Activated CD4-positive, alpha-beta T cell treated with anti-CD3 and anti-CD28 coated beads, Interleukin-2, amount 10 ng/mL, durations not matched to agents 24 days and 14 days (primary cell): ENCODE measurements at places on chromosomes 4 and X. TPM values are rescaled to one million over a fixed set of nuclear protein-coding genes. Genes with fewer than 3 reads are reported as not detected.
A peak's percentile ranks its signal among the peaks of the same experiment; 100 is the strongest.

DNA sequence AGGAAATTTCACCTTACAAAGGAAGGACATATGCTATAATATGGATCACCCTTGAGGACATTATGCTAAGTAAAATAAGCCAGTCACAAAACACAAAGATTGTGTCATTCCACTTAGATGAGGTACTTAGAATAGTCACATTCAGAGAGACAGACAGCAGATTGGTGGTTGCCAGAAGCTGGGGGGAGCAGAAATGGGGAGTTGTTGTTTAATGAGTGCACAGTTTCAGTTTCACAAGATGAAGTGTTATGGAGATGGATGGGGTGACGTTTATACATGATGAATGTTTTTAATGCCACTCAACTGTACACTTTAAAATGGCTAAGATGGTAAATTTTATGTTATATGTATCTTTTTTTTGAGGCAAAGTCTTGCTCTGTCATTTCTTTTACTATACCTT is 14.8 kb upstream of the SPON2 start:
- H3K27me3 ChIP-seq, result no peaks in the 10 kb centered on the region
- H3K27ac ChIP-seq, result no peak overlapping the region
- no peak overlapping the region for H3K4me3 ChIP-seq
- H3K36me3 ChIP-seq, result peaks cover 15% of the 10 kb centered on the region
- peaks cover 12% of the 10 kb centered on the region for H3K4me1 ChIP-seq
- peak; percentile 86 for DNase-seq

DNA sequence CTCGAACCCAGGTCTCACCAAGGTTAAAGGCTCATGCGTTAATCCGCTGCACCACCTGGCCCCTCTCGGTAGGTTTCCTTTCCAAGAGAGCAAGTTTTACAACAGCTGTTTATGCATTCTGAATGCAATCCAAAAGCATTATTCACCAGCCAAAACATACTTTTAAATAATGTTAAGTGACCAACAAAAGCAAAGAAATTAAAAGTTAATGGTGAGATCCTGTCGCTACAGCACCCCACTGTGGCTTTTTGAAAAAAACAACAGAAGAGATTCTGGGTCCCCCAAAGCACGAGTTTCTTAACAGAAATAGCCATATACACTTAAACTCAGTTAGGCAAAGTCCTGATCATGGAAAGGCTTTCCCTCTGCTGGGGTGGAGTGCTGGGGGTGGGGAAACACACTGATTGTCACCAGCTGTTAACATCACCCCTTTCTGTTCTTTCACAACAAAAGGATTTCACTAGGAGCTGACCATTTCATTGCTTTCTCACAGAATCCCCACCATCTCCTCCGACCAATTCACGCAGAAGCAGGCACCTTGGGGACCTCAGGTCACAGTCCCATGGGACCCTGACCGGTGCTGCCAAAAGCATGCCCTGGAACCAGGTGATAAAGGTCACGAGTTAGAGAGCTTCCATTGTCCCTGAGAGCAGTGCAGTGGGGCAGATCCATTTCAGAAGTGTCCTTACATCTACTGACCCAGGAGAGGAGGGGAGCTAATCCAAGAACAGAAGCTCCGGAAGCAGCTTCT is 51.2 kb downstream of the ZNF827 start:
- peaks cover 49% of the 10 kb centered on the region for H3K36me3 ChIP-seq
- H3K4me3 ChIP-seq, result no peak overlapping the region
- H3K27me3 ChIP-seq, result no peaks in the 10 kb centered on the region
- DNase-seq, result no peak

The MTTP gene
- total RNA-seq, result not detected in 2 replicates

The MND1 gene
- 15.0 and 18.8 TPM in 2 replicates for total RNA-seq

DNA sequence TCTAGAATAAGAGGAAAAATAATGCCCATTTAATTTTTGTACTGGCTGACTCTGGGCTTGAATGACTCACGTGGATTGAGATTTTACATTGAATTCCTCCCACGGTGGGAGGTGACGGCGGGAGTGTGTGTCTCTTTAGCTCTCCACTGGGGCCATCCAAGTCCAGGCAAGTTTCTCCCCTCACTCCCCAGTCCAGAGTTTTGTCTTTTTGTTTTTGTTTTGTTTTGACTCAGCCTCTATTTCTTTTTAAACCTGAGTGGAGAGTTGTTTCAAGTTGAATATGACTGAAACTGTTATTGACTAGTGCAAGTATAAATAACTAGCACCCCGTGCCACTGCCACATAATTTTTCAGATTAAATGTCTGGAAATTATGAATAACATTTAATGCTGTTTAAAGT is 13.6 kb downstream of the CHST7 start:
- no peaks in the 10 kb centered on the region for H3K27me3 ChIP-seq
- H3K36me3 ChIP-seq, result peaks cover 11% of the 10 kb centered on the region
- H3K27ac ChIP-seq, result peak overlapping the region; percentile 89
- peaks cover 25% of the 10 kb centered on the region for H3K4me1 ChIP-seq
- DNase-seq, result peak; percentile 59

- H3K27me3 ChIP-seq, result peaks cover 31% of the 10 kb centered on the region
- peak overlapping the region; percentile 89 for H3K4me3 ChIP-seq
- peak overlapping the region; percentile 57 for H3K27ac ChIP-seq
- H3K4me1 ChIP-seq, result peaks cover 48% of the 10 kb centered on the region
- DNase-seq, result peak; percentile 65
Measured at GRCh38 chr4:153154007-153154975, 50.0 kb upstream of the TRIM2 start.
